ENCODE measurements at places on chromosomes 2 and 18. TPM values are rescaled to one million over a fixed set of nuclear protein-coding genes. Genes with fewer than 3 reads are reported as not detected.

- DNase-seq = no peak
- no peaks in the 10 kb centered on the region for H3K36me3 ChIP-seq
Measured at GRCh38 chr2:60468382-60469085, 84.9 kb downstream of the BCL11A start.

DNA sequence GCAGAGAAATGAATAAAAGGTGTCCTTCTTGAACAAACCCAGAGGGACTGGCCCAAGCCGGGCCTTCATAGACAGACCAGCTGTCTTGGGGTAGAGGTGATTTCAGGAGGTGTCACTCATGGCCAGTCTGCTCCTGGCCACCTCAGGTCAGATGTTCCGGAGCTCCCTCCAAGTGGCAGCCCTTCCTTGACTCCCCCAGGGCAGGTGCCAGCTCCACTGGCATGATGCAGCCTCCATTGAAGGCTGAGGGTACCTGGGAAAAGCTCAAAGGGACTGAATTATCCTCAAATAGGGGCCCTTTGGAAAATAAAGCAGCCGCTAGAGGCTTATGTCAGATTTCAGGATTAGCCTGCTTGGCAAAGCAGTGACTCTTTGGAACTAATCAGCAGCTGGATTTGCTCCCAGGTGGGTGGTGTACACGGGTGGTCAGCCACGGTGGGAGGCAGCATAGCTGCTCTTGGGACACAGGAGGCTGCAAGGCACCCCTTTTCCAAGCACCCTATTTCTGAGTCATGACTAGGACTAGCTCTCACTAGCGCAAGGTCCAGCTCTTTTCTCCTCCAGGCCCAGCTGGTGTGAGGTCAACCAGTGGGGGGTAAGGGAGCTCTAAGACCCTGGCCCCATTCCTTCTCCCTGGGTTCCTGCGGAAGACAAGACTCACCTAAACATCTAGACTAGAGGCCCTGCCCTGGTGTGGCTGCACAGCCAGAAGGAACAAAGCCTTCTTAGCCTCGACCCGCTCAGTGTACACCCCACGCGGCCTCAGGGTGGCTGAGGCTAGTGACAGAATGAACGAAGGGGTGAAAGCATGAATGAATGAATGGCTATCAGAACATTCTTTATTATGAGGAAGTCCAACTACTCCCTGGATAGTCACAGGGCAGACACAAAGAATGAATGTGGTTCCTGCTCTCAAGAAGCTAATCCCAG, 29.3 kb downstream of the HS1BP3 start:
- no peaks in the 10 kb centered on the region for H3K4me1 ChIP-seq
- DNase-seq = no peak
- no peak overlapping the region for H3K27ac ChIP-seq
- H3K36me3 ChIP-seq = peaks cover 2% of the 10 kb centered on the region

DNA sequence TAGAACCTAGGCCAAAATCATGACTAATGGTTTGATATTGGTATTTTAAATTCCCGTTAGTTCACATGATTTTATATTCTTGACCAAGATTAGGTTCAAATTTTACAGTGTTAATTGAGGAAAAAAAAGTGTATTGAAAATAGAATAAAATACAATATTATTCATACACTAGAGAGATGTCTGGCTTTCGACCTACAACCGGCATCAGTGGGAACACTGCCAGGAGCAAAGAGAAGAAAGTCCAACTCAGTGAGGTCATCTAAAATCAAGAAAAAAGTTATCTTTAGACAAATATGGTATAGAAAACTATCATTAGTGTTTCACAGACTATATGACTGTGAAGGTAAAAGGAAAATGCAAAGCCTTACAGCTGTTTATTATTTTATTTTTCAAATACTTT, 81.5 kb downstream of the PIGN start:
- DNase-seq = no peak
- H3K27ac ChIP-seq = no peak overlapping the region
- H3K4me1 ChIP-seq = peaks cover 8% of the 10 kb centered on the region
- peaks cover 11% of the 10 kb centered on the region for H3K36me3 ChIP-seq
- no peaks in the 10 kb centered on the region for H3K27me3 ChIP-seq

FIGN gene
- total RNA-seq = not detected

- no peaks in the 10 kb centered on the region for H3K36me3 ChIP-seq
- H3K27me3 ChIP-seq = peaks cover 4% of the 10 kb centered on the region
- no peak for DNase-seq
- no peak overlapping the region for H3K4me3 ChIP-seq
- no peaks in the 10 kb centered on the region for H3K4me1 ChIP-seq
Measured at GRCh38 chr18:22422909-22423548, 5.3 kb upstream of the CTAGE1 start.

GRCh38 chr2:260507-261161, 3.2 kb downstream of the SH3YL1 start:
- H3K4me1 ChIP-seq = peaks cover 12% of the 10 kb centered on the region
- H3K4me3 ChIP-seq = no peak overlapping the region
- no peaks in the 10 kb centered on the region for H3K27me3 ChIP-seq
- no peak overlapping the region for H3K27ac ChIP-seq
- peaks cover 31% of the 10 kb centered on the region for H3K36me3 ChIP-seq
- DNase-seq = no peak

LYG2 gene
- not detected for total RNA-seq

- peaks cover 23% of the 10 kb centered on the region for H3K4me1 ChIP-seq
- DNase-seq = peak; percentile 46
- peaks cover 9% of the 10 kb centered on the region for H3K36me3 ChIP-seq
- H3K27ac ChIP-seq = peak overlapping the region; percentile 86
- peaks cover 18% of the 10 kb centered on the region for H3K27me3 ChIP-seq
Measured at GRCh38 chr2:73285159-73285739, 971 bp upstream of the FBXO41 start.

DNA sequence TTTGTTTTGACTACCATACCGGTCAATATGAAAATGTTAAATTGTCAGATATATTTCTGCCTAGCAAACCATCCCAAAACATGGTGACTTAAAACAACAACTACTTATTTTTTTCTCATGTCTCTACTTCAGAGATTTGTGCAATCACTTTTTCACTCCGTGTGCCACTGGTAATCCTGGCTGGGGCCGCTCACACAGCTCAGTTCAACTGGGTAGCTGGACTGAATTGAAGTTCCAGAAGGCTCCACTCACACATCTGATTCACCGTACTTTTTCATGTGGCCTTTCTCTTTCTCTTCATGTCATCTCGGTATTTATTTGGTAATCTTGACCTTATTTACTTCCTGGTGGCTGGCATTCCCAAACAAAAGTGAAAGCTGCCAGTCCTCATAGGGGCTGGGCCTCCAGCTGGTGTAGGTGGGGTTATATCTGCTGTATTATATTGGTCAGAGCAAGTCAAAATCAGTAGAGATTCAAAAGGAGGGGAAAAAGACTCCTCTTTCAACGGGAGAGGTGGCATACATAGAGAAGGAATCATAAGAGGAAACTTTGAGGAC, 513.9 kb upstream of the NXPH2 start:
- H3K27ac ChIP-seq = no peak overlapping the region
- no peaks in the 10 kb centered on the region for H3K27me3 ChIP-seq
- no peaks in the 10 kb centered on the region for H3K4me1 ChIP-seq
- H3K4me3 ChIP-seq = no peak overlapping the region

MZT2B gene
- 366 TPM for total RNA-seq

- no peak overlapping the region for H3K27ac ChIP-seq
- H3K4me1 ChIP-seq = no peaks in the 10 kb centered on the region
- no peaks in the 10 kb centered on the region for H3K36me3 ChIP-seq
- H3K4me3 ChIP-seq = no peak overlapping the region
- peaks cover 6% of the 10 kb centered on the region for H3K27me3 ChIP-seq
- DNase-seq = no peak
Measured at GRCh38 chr2:62586981-62587380, 81.0 kb upstream of the TMEM17 start.

KCNG2 gene
- not detected for total RNA-seq

DNA sequence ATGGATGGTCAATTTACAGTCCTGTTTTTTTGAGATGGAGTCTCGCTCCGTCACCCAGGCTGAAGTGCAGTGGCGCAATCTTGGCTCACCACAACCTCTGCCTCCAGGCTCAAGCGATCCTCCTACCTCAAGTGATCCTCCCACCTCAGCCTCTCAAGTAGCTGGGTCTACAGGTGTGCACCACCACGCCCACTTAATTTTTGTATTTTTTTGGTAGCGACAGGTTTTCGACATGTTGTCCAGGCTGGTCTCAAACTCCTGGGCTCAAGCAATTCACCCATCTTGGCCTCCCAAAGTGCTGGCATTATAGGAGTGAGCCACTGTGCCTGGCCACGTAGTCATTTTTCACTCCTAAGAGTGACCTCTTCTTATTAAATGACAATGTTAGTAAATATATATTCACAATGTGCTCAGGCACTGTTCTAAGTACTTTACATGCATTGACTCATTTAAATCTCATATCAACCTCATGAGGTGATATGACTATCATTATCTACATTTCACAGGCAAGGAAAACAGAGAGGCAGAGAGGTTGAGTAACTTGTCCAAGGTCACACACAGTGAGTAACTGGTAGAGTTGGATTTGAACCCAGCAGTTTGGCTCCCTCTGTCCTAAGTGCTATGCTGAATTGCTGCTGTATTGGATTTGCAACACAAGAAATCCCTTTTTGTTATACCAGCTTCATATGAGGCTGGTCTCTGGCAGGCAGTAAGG, 5.6 kb upstream of the DIS3L2 start:
- H3K27me3 ChIP-seq = peaks cover 15% of the 10 kb centered on the region
- no peak for DNase-seq
- H3K4me3 ChIP-seq = no peak overlapping the region
- no peak overlapping the region for H3K27ac ChIP-seq

DNA sequence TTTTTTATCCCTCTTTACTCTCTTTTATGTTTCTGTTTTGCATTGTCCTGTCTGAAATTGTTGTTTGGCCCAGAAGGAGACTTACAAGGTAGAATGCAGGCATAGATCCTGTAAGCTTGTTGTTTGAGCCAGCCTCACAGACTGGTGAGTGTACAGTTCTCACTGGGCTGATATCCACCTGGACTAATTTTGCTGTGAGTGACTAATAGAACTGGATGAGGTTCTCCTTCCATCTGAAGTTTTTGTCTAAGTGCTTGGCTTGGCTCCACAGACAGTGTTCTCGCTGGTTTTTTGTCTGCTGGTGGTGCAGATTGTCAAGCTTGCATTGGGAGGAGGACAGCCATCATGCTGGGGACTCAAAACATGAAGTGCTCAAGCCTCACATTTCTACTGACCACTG, 495.7 kb downstream of the TSN start:
- no peak overlapping the region for H3K27ac ChIP-seq
- no peak overlapping the region for H3K4me3 ChIP-seq
- H3K4me1 ChIP-seq = no peaks in the 10 kb centered on the region
- H3K27me3 ChIP-seq = no peaks in the 10 kb centered on the region
- no peak for DNase-seq
- no peaks in the 10 kb centered on the region for H3K36me3 ChIP-seq

GRCh38 chr2:75010571-75010970, 52.1 kb downstream of the POLE4 start:
- H3K4me1 ChIP-seq = no peaks in the 10 kb centered on the region
- H3K36me3 ChIP-seq = peaks cover 3% of the 10 kb centered on the region
- no peak for DNase-seq
- no peaks in the 10 kb centered on the region for H3K27me3 ChIP-seq
- no peak overlapping the region for H3K27ac ChIP-seq

- H3K36me3 ChIP-seq = no peaks in the 10 kb centered on the region
- no peak for DNase-seq
- H3K4me1 ChIP-seq = no peaks in the 10 kb centered on the region
- H3K27ac ChIP-seq = no peak overlapping the region
- H3K27me3 ChIP-seq = peaks cover 10% of the 10 kb centered on the region
Measured at GRCh38 chr18:62438402-62438801, 84.4 kb upstream of the ZCCHC2 start.

- no peaks in the 10 kb centered on the region for H3K27me3 ChIP-seq
- no peak overlapping the region for H3K27ac ChIP-seq
- no peak for DNase-seq
- no peak overlapping the region for H3K4me3 ChIP-seq
Measured at GRCh38 chr2:86556508-86556907, 6.7 kb downstream of the CHMP3 start.

DNA sequence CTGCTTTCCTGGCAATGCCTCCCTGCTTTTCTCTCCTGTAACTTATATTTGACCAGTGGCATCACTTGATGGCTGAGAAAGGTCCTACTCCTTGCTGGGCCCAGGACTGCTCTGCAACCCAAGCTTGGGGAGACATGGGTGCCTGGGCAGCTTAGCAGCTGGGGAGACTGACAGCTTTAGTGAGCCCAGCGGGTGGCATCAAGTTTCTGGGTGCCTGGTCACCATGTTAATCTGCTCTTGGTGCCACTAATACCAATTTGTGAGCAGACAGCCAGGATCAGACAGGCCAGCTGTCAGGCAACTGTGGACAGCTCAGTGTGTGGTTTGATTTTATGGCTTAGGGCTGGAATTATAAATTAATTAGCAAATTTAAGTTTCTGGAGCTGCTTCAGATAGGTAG, 144.8 kb upstream of the GLI2 start:
- no peaks in the 10 kb centered on the region for H3K36me3 ChIP-seq
- no peak for DNase-seq
- no peaks in the 10 kb centered on the region for H3K4me1 ChIP-seq
- no peak overlapping the region for H3K27ac ChIP-seq

GRCh38 chr2:232772531-232772930, 3.8 kb downstream of the KCNJ13 start:
- no peak overlapping the region for H3K4me3 ChIP-seq
- H3K27ac ChIP-seq = peak overlapping the region; percentile 54
- DNase-seq = no peak
- H3K27me3 ChIP-seq = no peaks in the 10 kb centered on the region
- H3K36me3 ChIP-seq = peaks cover 11% of the 10 kb centered on the region

GRCh38 chr2:86078774-86079545, 26.7 kb downstream of the POLR1A start:
- no peak for DNase-seq
- H3K27me3 ChIP-seq = no peaks in the 10 kb centered on the region
- H3K36me3 ChIP-seq = peaks cover 39% of the 10 kb centered on the region
- H3K4me3 ChIP-seq = no peak overlapping the region
- no peak overlapping the region for H3K27ac ChIP-seq
- H3K4me1 ChIP-seq = peaks cover 25% of the 10 kb centered on the region

- H3K36me3 ChIP-seq = no peaks in the 10 kb centered on the region
- H3K4me3 ChIP-seq = peak overlapping the region; percentile 57
- no peaks in the 10 kb centered on the region for H3K4me1 ChIP-seq
- H3K27me3 ChIP-seq = peaks cover 43% of the 10 kb centered on the region
- DNase-seq = peak; percentile 26
Measured at GRCh38 chr2:219570194-219570923, 980 bp downstream of the OBSL1 start.

GRCh38 chr2:219636144-219636915, 8.9 kb downstream of the SLC4A3 start:
- DNase-seq = no peak
- no peaks in the 10 kb centered on the region for H3K4me1 ChIP-seq
- no peak overlapping the region for H3K4me3 ChIP-seq
- no peaks in the 10 kb centered on the region for H3K36me3 ChIP-seq
- no peak overlapping the region for H3K27ac ChIP-seq

GRCh38 chr2:16037808-16038457, 97.6 kb downstream of the MYCN start:
- no peak overlapping the region for H3K27ac ChIP-seq
- H3K27me3 ChIP-seq = peaks cover 14% of the 10 kb centered on the region
- no peak overlapping the region for H3K4me3 ChIP-seq
- H3K36me3 ChIP-seq = no peaks in the 10 kb centered on the region

C2orf80 gene
- not detected for total RNA-seq

DNA sequence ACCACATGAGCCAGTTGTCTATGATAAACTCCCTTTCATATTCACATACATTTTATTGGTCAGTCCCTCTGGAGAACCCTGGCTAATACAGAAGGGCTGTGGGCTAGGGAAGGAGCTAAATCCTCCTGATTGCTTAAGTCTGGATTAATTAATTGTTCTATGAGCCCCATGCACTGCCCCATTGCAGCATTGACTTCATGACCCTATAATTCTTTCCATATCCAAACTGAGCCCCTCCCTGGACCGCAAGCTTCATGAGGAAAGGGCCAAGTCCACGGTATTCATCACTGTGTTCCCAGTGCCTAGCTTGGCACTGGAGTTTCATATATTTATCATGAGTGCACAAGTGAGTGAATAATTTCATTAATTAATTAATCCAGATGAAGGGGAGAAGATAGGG, 124.0 kb downstream of the MBD2 start:
- H3K4me1 ChIP-seq = no peaks in the 10 kb centered on the region
- DNase-seq = no peak
- no peak overlapping the region for H3K27ac ChIP-seq
